ENCODE measurements at places on chromosomes 16 and 17.

DNA sequence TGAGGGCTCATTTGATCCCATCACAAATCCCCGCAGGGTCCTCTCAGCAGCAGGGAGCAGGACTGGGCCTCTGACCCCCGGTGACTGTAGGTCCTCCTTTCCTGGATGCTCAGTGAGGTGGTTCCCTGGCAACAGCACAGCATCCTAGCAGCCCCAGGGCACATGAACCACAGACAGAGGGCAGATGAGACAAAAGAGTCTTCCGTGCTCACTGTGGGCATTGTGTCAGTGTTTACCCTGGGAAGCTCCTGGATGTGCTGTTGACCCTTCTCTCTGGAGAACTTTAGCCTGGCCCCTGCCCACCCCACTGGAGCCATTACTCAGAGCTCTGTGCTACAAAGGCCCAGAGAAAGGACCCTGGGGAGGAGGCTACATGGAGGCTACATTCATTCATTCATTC lies 21.7 kb upstream of the TMEM220 start:
- no peak for DNase-seq

- peak; percentile 83 for DNase-seq
Measured at GRCh38 chr17:63425483-63425882, 20.6 kb downstream of the CYB561 start.

- DNase-seq, result no peak
Measured at GRCh38 chr16:86060381-86061317, 161.7 kb downstream of the IRF8 start.

DNA sequence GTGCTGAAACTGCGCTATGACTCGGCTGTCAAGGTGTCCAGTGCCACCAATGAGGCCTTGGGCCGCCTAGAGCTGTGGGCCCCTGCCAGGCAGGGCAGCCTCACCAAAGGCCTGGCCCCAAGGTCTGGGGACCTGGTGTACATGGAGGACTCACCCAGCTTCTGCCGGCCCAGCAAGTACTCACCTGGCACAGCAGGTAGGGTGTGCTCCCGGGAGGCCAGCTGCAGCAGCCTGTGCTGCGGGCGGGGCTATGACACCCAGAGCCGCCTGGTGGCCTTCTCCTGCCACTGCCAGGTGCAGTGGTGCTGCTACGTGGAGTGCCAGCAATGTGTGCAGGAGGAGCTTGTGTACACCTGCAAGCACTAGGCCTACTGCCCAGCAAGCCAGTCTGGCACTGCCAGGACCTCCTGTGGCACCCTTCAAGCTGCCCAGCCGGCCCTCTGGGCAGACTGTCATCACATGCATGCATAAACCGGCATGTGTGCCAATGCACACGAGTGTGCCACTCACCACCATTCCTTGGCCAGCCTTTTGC lies 25.0 kb downstream of the WNT9B start:
- no peak for DNase-seq

DNA sequence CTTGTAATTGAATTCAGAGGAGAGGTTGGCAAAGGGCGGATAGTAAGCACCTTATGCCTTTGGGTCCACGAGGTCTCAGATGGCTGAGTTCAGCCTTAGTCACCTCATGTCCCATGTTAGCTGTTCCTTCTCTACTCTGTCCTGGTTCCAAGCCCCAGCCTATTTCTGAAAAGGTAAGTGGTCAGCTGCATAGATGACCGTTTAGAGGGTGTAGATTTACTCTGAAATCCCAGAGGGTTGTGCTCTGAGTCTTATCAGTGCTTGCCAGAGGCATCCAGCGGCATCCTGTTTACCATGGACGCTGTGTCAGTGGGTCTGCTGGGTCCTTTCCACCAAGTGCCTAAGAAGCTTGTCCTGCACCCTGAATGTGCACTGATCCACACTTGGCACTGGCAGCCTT lies 1.9 kb downstream of the ZNF778 start:
- DNase-seq, result no peak
